HuH-7 (cell line): ENCODE measurements at places on chromosomes 7 and 10.

- DNase-seq: no peak
Observed at GRCh38 chr10:32556783-32557395, 110.9 kb downstream of the CCDC7 start.

- DNase-seq: no peak
Observed at GRCh38 chr10:97500297-97500575, 1.5 kb downstream of the UBTD1 start.

DNA sequence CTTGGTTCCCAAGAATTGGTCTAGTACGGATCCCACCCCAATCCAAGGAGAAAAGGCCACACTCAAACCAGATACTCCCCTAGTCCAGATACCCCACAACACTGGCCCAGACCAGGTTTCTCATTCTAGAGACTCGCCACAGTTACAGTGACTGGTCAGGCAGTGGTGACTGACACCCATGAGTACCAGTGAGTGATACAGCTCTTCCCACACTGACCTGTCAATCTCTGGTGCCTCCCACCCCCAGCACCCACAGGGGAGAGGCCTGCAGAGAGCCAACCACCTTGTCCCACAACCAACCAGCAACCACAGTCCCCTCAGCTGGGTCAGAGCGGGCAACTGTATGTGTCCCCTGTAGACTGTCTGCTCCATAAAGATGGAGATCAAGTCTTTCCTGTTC is 152.8 kb downstream of the NEURL1 start:
- DNase-seq: no peak

DNA sequence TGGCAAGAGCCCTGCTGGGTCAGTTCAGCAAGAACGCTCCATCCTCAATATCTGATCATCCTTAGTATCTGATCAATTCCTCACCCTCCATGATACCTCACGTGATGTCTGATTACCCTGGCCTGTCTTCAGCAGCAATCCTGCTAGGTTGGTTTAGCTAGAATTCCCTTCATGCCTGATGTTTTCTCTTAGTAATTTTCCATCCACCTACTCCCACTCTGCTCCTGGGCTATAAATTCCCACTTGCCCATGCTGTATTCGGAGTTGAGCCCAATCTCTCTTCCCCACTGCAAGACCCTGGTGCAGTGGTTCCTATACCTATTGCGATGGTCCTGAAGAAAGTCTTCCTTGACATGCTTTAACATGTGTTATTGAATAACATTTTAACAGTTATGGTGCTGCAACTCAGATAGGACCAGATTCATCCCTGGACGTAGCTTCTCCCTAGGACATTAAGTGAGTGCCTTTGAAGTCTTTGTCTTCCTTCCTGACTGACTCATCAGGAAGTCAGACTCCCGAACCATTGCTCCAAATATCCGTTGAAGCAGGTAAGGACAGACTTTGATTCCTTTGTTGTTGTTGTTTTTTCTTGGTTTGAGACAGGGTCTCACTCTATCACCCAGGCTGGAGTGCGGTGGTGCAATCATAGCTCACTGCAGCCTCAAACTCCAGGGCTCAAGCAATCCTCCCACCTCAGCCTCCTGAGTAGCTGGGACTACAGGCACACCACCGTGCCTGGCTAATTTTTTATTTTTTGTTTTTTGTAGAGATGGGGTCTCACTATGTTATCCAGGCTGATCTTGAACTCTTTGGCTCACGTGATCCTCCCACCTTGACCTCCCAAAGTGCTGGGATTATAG is 29.4 kb upstream of the CLDN3 start:
- no peak for DNase-seq

GRCh38 chr7:50147951-50148808 is 55.1 kb upstream of the ZPBP start:
- DNase-seq: no peak

GRCh38 chr7:5425507-5426225 is 2.0 kb upstream of the TNRC18 start:
- peak; percentile 63 for DNase-seq

GRCh38 chr7:18656362-18656761 is 160.8 kb downstream of the HDAC9 start:
- DNase-seq: no peak

DNA sequence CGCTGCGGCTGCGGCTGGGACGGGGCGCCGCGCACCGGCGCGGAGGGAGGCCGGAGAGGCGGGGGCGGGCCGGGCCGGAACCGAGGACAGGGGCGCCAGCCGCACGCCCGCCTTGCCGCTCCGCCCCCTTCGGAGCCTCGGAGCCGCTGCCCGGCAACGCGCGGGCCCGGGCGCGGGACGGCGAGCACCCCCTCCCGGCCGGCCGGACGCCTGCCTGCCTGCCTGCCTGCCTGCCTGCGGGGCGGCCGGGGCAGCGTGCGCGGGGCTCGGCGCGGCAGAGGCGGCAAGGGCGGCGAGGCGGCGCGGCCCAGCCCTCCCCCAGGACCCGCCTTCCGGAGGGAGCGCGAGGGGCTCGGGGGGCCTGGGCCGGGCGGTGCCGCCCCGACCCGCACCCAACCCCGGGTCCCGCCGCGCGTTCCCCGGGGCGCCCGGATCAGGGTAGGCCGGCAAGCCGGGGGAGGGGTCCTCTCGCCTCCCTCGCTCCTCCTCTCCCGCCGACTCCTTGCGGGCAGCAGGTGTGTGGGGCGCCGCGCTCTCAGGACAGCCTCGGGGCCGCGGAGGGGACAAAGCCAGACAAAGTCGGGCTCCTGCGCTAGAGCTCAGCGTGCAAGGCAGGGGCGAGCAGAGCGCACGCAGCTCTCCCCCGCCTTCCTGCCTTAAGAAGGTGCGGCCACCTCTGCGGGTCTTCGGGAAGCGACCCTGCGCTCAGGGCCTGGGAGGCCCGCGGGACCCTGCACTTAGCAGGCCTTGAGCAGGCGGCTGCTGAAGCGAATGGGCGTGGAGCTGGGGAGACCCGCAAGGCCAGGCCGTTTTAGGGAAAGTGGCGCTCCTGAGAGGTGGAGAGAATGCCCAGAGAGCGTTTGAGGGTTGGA is at the start of gene KIAA1549:
KIAA1549 (minus strand) TSS at position 58 of the 872 bp plus-strand sequence. CDS start 120 bp downstream, outside the sequence.
- DNase-seq: peak; percentile 77

DNA sequence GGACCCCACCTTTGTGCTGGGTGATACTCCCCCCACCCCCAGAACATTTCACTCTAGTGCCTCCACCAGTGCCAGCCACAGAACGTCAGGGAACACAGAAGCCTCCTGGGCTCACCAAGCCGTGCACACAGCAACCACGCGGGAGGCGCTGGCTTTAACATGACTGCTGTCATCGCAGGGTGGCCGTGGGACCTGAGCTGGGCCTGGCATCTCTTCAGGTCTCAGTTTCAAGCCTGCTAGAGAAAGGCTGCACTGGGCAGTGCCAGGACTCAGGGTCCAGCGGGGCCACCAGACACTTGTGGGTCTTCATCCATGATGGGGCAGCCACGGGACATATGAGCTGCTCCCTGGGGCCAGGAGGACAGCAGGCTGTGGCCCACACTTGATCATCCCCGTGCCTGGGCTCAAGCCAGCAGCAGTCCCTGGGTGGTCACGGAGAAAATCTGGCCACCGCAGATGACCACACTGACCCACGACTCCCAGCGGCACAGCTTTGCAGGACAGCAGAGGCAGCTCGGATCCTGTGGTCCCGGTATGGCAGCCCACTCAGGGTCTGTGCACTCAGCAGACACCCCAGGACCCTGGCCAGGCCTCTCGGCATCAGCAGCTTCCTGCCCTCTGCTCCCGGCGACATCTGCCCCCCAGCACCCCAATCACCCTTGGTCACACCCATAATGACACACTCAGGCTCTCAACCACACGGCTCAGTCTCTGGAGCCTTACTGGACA is 44.2 kb downstream of the CAMK2B start:
- no peak for DNase-seq

- peak; percentile 46 for DNase-seq
Observed at GRCh38 chr10:102347236-102347828, 48.2 kb upstream of the NFKB2 start.

DNA sequence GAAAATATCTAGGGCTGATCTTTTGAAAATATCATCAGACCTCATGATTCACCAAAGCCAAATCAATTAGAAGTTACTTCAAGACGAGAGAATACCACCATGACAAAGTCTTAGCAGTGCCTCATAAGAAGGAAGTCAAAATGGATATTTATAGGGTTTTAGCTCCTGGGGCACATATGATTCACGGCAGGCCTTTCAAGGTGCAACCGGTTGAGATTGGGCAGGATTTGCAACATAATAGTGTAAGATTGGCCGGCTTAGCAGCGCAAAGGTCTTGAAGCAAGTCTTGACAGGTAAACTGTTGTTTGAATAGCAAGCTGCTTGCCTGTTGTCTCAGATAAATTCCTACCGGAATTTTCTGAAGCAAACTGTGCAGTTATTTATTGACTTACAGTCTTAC is 17.5 kb downstream of the ADRB1 start:
- no peak for DNase-seq

GRCh38 chr7:73931502-73931901 is 70.5 kb downstream of the TMEM270 start:
- no peak for DNase-seq

GRCh38 chr10:26221541-26221940 is 5.0 kb downstream of the GAD2 start:
- DNase-seq: no peak

DNA sequence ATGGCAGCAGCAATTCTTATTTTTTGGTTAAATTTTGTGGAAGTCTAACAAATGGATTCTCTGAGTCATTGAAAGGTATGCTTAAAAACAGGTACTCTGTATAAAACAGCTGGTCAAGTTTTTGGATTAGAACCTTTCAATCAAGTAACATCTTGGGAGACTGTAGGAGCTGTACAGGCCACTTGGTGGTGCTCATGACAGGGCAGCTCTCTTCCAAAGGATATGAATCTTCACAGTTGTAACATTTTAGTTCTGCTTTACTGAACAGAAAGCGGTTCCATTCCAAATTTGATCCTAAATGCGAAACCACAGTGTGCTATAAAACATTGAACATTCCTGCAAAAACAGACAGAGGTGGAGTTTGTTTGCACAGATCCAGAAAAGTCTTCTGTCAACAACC is 44.5 kb upstream of the AGR3 start:
- DNase-seq: no peak

GRCh38 chr10:1047937-1048336 is 982 bp downstream of the IDI1 start:
- no peak for DNase-seq

- DNase-seq: peak; percentile 5
Observed at GRCh38 chr7:11341285-11341944, 367.7 kb downstream of the PHF14 start.

DNA sequence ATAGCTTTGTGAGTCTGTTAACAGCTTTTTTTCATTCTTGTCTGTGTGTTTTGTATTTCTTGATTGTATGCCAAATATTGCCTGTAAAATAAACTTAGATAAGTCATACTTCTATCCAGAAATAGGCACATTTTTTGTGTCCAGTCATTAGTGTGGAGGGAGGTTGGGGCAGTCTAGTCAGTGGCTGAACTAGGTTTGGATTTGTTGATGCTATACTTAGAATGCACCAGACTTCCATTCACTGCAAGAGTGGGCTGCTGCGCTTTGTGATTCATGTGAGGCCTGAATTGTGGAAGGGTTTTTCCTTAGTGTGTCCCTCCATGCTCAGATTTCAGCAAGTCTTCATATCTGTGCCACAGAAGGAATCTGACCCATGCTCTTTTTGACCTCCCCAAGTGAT is 50.0 kb downstream of the TRUB1 start:
- no peak for DNase-seq

- no peak for DNase-seq
Observed at GRCh38 chr10:80421050-80421706, 12.8 kb downstream of the PRXL2A start.

DNA sequence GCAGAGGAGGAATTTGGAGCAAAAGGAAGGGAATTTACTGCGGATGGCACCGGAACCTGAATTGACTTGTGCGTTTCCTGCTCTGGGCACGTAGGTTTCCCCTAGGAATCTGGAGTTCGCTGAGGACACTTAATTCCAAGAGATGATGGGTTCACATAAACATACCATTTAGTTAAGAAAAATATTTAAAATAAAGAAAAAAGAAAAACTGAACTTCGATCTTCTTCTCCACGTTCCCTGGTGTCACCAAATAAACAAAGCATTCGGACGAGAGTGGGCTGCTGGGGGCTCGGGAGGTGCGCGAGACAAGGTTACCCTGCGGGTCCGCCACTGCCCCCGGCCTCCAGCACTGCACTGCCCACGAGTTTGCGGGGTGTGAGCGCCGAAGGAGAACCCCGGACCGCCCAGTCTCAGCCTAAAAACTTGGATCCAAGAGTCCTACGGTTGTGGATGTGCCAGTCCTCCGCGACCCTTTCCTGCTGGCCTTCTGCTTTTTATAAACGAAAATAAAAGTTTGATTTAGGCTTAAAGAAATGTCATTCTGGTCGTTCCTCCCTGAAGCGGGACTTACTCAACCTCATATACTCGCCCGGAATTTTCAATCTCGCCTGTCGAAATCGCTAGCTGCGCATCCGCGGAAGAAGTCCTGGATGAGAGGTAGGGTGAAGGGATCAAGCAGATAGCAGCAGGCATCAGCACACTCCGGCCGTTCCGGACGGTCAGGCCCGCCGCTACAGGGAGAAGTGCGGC is 30.3 kb downstream of the SKIDA1 start:
- no peak for DNase-seq

DNA sequence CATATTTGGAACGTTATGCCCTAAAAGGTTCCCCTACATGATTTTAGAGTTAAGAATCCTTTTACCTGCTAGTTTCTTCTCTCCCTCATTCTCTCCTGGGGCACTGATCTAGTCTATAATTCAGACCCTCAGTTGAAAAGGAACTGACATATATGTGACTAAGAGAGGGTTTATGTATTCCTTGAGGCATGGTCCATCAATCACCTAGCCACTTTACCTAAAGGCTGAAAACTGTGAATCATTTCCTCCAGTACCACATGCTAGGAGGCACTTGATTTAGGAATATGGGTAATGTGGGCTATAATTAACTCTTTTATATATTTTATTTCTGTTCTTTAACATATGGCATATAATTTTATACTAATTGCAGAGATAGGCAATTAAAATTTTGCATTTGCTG is 303.5 kb downstream of the BBS9 start:
- DNase-seq: no peak

DNA sequence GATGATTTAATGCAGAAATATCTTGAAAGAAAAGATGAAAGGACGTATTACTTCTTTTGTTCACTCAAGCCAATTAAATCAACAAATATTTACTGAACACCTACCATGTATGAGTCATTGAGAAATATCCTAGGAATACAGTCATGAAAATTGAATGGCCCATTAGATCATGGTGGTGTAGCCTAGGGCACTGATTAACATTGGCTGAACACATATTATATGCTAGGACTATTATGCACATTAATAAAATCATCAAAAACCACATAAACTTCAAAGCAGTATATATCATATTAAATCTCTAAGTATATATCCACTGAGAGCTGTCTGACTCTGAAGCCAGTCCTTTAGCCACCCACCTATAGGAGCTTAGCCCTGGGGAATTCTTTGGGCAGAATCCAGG is 41.8 kb downstream of the FAM204A start:
- DNase-seq: no peak

- DNase-seq: no peak
Observed at GRCh38 chr10:103171278-103171677, 21.8 kb downstream of the NT5C2 start.

GRCh38 chr7:8295638-8296361 is 33.8 kb upstream of the ICA1 start:
- peak; percentile 53 for DNase-seq

DNA sequence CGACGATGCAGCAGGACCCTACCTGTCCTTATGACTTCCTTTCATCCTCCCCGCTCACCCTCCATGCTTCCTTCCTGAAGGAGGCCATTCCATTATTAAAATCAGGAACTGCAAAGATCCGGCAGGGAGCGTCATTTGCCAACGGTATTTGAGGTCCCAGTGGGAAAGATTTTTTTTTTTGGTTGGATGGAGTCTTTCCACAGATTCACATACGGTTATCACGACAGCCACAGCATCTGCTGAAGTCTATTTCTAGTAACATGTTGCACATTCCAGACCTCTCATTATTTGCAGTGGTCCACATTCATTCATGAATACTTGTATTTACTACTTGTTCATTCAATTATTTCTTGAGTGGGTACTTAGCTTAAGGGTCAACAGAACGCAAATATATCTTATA is 94.7 kb upstream of the LYZL2 start:
- no peak for DNase-seq
